Fibroblast of pulmonary artery (primary cell): ENCODE measurements at places on chromosomes 11 and 22.

DNA sequence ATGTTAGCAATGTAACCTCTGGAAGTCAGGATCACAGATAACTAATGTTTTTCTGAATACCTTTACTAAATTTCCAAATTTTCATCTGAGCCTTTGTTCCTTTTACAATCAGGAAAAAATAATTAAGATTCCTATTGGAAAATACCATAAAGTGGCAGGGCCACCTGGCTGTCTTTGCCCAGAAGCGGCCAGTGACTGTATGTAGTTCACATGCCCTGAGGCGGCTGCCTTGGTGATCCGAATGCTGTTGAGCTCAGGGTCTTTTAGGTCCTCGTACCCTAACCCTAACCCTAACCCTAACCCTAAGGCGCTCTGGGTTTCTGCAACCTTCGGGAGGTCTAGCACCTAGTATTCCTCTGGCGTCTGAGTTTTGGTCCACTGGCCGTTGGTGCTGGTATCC is 8.5 kb upstream of the ARFGAP3 start:
- DNase-seq, result no peak

DNA sequence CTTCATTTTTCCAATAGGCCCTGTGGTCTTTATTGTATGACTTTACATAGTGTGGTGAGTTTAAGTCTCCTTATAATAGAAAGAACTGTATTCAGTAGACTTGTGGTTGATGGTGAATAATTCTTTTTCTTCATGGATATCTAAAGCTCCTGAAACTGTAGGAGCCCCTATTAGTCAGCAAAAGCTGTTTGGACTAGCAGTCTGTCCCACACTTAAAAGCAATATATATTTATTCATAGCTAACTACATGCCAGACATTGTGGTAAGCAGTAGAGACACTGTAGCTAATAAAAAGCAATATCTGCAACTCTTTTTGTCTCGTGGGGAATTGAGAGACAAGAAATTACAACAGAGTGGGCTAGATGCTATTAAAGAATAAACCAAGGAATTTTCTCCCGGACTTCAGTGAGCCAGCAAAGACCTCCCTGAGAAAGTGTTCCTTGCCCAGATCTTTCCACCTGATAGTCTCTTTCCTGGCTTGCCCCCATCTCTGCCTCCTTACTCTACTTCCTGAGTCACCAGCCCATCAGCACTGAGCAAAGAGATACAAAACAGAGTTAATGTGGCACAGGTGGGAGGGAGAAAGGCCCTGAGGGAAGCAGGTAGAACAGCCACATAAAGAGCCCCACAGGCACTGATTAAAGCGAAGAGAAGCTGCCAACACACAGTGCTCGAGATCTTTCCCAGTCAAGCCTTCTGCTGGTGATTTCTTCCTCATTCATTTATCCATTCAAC is 1.4 kb upstream of the OR52W1 start:
- no peak for DNase-seq

GRCh38 chr22:46132830-46133587 is 17.3 kb upstream of the PPARA start:
- no peak for DNase-seq

DNA sequence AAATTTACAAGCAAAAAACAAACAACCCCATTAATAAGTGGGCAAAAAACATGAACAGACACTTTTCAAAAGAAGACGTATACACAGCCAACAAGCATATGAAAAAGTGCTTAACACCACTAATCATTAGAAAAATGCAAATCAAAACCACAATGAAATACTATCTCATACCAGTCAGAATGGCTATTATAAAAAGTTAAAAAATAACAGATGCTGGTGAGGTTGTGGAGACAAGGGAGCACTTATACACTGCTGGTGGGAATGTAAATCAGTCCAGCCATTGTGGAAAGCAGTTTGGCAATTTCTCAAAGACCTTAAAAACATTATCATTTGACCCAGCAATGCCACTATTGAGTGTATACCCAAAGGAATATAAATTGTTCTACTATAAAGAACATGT is 72.3 kb downstream of the BBOX1 start:
- DNase-seq, result no peak

DNA sequence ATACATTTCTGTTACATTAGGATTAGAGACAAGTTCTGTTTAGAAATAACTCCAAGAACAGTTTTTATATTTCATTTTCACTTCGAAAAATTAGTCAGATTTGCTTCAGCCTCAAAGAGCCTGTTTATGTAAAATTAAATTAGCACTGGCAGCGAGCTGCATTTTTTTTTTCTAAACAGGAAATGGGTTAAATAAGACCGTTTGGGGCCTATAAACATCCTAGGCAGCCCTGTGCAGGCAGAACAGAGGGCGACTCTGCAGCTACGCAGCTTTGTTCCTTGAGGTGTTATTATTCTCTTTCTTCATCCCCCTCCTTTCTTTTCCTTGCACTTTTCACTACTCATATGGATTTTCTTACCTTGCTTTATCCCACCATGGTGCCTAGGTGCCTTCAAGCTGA is 48.7 kb downstream of the CWC15 start:
- DNase-seq, result no peak

DNA sequence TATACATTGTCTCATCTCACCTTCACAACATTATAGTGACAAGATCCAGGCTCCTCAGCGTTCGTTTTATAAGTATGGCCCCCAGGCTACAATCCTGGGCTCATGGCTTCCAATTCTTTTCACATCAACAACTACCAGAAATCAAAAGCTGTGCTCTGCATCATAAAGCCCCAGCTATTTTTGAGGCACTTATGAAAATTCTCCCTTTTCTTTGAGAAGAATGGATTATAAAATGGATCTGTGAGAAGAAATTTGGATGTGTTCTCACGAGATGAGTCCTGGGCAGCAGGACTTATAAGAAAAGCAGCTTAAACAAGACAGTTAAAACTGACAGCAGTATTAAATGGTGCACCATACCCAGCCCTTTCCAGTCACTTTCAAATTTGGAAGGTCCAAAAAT is 80.3 kb downstream of the BTBD10 start:
- no peak for DNase-seq

DNA sequence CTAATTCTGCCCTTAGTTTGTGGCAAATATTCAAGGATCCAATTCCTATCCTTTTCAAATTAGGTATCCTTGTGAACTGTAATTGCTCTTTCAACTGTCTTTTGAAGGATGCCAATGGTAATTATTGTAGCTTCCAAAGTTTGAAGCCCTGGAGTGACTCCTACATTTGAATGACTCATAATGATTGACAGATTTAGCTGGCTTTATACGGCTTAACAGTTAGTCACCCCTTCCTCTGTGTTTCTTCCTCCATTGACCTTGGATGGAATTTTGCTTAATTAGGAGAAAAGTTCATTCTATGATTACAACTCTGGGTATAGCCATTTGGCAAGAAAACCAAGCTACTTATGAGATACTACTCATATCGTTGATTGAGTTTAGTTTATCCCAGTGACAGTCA is 639.3 kb upstream of the KIRREL3 start:
- no peak for DNase-seq

DNA sequence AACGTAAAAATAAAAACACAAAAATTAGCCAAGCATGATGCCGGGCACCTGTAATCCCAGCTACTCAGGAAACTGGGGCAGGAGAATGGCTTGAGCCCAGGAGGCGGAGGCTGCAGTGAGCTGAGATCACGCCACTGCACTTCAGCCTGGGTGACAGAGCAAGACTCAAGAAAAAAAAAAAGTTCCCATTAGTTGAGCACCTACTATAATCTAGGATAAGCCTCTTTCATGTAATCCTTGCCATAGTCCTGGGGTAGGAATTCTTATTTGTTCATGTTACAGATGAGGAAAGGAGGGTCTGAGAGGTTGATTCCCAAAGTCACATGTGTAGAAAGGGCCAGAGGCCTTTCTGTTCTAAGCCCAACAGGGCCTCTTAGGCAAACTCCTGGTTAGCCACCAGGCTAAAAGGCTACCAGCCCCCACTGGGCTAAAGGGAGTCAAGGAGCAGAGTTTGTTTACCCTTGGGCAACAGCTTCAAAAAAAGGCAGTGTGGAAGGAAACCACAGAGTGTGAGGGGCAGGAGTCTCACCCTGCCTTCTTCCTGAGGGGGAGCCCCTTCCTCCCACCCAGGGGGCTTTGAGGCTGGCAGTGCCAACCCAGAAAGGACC is 21.6 kb upstream of the CSNK1E start:
- DNase-seq, result no peak

- DNase-seq, result no peak
Observed at GRCh38 chr22:21622919-21623647, 6.7 kb downstream of the YDJC start.

- no peak for DNase-seq
Observed at GRCh38 chr11:1831338-1832210, 3.2 kb upstream of the SYT8 start.

- DNase-seq, result no peak
Observed at GRCh38 chr11:57348636-57349313, 10.6 kb downstream of the P2RX3 start.

- no peak for DNase-seq
Observed at GRCh38 chr22:45010532-45010900, 711 bp upstream of the PHF21B start.

DNA sequence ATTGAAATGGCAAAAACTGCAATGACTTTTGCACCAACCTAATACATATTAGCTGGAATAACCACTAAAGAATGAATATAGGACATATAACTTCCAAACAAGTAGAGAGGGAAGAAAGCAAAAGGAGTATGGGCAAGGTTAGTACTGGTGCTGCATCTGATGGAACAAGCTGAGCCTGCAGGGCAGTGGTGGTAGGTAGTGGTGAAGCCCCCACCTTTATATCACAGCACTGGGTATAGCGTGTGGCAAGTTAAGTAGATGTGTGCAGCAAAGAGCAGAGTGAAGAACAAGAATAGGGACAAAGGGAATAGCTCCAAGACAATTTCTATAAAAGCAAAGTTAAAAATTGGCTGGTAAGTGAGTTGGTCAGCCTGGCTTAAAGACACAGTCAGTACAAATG is 62.3 kb downstream of the CTNND1 start:
- no peak for DNase-seq

DNA sequence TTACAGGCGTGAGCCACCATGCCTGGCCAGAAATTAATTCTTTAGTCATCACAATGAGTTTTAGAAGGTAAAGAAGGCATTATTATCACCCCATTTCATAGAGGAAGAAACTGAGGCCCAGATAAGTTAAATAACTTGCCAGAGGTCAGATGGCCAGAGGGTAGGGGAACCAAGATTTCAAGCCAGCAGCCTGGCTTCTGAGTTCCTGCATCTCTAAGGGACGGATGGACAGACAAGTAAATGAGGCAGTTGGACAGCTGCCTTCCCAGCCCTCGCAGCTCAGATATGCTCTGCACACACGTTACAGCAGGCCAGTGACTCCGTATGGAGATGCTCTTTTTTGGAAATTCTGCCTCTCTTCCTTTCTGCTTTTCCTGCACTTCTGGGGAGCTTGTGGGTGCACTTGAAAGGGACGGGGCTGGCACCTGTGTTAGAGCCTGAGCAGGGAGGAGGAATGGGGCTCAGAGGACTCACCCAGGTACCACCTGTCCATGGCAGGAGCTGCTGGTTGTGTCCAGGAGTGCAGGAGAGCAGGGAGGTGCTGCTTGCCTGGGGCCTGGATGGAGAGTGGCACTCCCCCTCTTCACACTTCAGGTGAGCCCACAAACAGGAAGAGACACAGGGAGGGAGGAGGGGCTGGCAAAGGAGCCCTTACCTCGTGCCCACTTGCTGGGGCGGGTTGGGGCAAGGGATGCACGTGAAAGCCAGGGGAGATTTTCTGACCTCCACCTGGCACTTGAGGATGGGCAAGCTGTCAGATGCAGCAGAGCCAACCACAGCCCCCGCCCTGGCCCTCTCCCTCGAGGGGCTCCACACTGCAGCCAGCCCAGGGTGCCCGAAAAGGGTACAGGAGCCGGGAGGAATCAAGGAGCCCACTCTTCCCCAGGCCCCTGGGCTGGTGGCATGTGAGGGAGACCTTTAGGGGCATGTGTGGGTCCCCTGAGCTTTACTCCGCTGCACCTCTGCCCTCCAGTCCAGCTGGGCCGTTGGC is 3.3 kb upstream of the FXYD2 start:
- no peak for DNase-seq
